T-helper 2 cell treated with Interferon-gamma antibody and Interleukin-4, amounts not matched to agents 5 μg/mL and 100 μg/mL, for 36 hours (primary cell): ENCODE measurements at places on chromosomes 13 and 19.

- peak; percentile 5 for DNase-seq
These were observed 1.1 kb downstream of the GYS1 start for GRCh38 chr19:48991873-48992580.

- DNase-seq = peak; percentile 98
These were observed at the start of gene DPP9 for GRCh38 chr19:4723595-4724514. TSS of gene DPP9 (minus strand) at chr19:4723842. CDS start at chr19:4719906, 3,936 bp downstream.

GRCh38 chr19:7701049-7701653 lies 780 bp downstream of the FCER2 start:
- no peak for DNase-seq

DNA sequence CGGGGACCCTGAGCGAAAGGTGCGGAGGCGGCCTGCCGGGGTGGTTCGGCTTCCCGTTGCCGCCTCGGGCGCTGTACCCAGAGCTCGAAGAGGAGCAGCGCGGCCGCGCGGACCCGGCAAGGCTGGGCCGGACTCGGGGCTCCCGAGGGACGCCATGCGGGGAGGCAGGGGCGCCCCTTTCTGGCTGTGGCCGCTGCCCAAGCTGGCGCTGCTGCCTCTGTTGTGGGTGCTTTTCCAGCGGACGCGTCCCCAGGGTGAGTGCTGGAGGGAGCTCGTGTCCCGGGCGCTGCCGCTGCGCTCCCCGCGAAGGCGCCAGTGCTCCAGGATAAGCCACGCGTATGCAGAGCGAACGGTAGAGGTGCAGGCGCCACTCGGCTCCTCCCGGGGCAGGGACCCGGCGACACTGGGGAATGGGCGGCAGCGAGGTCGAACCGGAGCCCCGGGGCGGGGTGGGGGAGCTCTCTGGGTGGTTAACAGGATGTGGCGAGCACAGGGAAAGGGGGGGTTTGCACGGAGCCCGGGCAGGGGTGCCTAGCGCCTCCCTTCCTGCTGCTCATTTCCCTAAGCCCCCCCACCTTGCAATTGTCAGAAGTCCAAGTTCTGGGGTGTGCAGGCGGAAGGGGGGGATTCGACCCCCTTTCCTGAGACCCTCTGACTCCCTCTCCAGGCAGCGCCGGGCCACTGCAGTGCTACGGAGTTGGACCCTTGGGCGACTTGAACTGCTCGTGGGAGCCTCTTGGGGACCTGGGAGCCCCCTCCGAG lies at the start of gene IL27RA:
TSS of gene IL27RA (plus strand) at position 44 of the 762 bp plus-strand sequence. CDS start at position 155, 111 bp downstream.
- peak; percentile 77 for DNase-seq

DNA sequence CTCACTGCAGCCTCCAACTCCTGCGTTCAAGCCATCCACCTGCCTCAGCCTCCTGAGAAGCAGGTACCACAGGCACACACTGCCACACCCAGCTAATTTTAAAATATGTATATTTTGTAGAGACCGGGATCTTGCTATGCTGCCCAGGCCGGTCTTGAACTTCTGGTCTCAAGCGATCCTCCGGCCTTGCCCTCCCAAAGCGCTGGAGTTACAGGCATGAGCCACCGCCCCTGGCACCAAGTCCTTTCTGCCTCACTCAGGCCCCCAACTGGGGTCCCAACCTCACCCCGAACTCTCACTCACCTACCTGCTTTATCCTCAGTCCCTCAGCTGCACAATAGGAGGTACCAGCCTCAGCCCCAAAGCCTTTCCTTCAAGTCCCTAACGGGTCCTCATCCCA lies 635 bp upstream of the COL5A3 start:
- DNase-seq = no peak

GRCh38 chr13:106690779-106691178 lies 122.8 kb upstream of the ARGLU1 start:
- DNase-seq = no peak

- DNase-seq = no peak
These were observed 82.1 kb downstream of the TBC1D4 start for GRCh38 chr13:75399879-75400217.

DNA sequence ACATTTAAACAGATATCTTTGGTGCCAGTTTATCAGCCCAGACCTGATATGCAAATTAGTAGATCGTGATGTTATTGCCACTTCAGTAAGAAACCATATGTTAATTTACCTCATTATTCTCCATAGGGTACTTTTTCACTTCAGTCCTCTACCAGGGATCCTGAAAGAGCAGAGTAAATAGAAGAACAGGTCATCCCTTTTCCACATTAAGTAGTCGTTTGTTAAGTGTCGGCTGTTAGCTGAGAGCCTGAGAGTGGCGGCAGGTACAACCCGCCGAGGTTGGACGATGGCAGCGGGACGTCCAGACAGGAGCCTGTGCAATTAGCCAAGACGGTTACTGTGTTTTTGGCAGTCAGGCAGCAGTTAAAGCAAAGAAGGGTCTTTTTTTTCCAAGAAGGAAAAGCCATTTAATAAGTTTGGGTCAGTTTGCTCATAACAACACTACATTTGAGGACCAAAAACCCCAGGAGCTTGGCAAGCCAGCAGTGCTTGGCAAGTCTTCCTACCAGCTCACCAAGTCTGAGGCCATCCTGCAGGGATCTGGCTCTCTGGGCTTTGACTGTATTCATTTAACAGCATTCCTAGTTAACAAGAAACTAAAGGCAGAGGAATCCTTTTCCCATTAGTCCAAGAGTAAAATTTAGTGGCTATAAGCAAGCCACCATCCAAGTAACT lies 231.8 kb downstream of the SHISA2 start:
- no peak for DNase-seq

- no peak for DNase-seq
These were observed 12.1 kb upstream of the ZSCAN1 start for GRCh38 chr19:58021541-58022282.

GRCh38 chr13:110183910-110184309 lies 123.0 kb downstream of the COL4A1 start:
- no peak for DNase-seq

DNA sequence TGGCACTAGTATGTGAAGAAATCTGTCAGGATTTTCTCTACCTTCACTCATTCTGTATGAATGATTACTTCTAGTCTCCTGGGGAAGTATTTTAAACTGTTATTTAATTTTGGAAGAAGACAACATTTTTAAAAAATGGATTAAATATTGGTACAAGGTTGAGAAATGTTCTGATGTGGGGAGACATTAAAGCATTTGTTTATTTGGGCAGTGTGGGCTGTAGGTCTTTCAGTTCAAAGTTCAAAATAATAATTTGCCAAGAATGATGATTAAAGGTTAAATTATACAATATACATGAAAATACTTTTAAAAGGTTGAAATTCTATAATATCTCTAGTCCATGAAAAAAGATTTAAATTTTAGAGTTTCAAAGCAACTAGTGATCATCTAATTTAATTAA lies 194.7 kb downstream of the NHLRC3 start:
- no peak for DNase-seq

GRCh38 chr13:40155201-40155600 lies 499.7 kb downstream of the COG6 start:
- no peak for DNase-seq

DNA sequence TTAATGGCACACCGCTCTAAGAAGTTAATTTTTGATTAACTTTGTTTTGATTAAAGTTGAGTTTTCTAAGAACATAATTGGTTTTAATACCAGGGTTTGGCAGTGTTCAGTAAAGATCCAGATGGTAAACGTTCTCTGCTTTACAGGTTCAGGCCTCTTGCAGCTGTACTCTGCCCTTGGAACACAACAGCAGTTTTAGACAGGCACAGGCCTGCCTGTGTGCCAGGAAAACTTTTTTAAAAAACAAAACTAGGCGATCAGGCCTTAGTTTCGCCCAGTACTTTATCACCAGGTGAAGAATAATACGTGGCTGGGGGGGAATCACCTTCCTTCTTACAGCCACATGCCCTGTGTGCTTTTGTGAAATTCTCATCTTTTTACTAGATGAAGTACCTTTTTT lies 38.0 kb upstream of the TEX29 start:
- no peak for DNase-seq

DNA sequence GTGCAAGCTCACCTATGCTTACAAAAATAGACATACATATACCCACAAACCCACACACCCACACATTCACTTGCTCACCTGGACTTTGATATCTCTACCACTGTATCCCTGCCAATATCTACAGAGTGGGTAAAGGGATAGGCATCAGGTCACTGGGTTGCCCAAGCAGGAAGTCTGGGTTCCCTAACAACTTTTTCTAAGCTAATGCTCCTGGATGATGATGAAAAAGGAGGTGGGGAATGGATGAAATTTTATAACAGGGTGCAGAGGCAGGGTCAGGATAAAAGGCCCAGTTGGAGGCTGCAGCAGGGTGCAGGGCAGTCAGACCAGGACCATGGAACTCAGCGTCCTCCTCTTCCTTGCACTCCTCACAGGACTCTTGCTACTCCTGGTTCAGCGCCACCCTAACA lies at the start of gene CYP2B6:
TSS of gene CYP2B6 (plus strand) at position 311 of the 410 bp plus-strand sequence. CDS start at position 335, 24 bp downstream.
- no peak for DNase-seq

GRCh38 chr13:48551329-48551728 lies 18.4 kb upstream of the RCBTB2 start:
- DNase-seq = no peak

DNA sequence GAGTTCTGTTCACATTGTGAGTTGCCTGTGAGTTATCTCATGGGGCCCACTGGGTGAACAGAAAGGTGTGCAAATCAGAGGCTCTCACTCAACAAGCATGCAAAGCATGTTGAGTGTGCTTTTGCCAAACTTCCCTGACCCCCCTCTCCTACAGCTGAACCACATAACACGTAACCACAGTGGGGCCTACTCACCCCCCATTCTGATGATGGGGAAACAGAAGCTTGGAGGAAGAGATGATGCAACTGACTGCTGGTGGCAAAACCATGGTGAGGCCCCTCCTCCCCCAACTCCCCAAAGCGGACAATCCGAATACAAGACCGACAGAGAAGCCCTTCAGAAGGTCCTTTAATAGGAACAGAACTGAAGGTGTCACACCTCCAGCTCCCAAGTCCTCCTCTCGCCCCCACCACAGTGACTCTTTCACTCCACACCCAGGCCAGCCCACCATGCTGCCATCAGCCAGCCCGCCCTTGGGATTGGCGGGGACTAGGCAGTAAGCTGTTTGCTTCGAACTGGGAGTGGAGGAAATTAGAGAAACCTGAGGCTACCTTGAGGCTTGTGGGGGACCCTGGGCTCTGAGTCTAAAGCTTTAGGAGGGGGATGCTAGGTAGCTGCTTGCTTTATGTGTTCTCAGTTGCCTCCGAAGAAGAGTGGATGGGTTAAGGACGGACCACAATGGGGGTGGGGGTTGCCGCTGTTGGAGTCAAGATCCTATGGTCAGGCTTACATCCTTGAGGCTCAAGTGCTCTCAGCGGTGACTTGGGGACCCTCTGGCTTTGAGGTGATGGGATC lies 3.8 kb downstream of the ZNF784 start:
- DNase-seq = no peak

- DNase-seq = no peak
These were observed 72.8 kb downstream of the COL4A2 start for GRCh38 chr13:110379905-110380341.

- DNase-seq = no peak
These were observed 309.9 kb upstream of the SLITRK1 start for GRCh38 chr13:84192125-84192524.

DNA sequence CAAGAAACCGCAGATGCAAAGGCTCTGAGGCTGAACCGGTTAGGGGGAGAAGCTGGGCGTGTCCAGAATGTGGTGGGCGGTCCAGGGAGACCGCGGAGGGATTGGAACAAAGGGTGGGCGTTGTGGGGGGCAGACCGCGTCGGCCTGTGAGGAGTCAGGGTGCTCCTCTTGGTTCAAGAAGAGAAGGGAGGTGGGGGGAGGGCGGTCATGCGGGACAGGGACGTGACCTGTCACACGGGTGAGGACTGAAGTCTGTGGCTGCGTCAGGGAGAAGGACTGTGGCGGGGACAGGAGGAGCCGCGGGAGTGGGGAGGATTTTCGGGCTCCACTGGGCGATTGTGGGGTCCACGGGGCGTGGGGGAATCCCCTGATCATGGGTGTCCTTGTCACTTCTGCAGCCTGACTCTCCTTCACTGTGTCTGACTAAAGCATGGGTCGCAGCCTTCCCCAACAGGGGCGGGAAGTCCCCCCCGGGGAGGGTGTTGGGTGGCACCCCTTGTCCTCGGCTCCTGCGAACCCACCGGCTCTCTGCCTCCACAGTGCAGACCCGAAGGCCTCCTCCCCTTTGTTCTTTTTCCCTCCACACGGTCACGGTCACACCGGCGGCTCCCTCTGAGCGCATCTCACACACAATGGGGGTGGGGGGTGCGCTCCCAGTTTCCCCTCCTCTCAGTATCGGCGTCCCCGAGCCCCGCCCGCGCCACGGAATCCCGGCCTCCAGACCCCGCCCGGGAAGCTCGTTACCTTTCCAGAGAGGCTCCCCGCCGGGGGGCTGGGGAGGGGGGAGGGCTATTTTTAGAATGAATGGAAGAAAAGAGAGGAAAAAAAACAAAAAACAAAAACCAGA lies 16.4 kb upstream of the KCNN1 start:
- DNase-seq = peak; percentile 51

GRCh38 chr13:46229251-46229650 lies 17.5 kb downstream of the LRRC63 start:
- DNase-seq = no peak

DNA sequence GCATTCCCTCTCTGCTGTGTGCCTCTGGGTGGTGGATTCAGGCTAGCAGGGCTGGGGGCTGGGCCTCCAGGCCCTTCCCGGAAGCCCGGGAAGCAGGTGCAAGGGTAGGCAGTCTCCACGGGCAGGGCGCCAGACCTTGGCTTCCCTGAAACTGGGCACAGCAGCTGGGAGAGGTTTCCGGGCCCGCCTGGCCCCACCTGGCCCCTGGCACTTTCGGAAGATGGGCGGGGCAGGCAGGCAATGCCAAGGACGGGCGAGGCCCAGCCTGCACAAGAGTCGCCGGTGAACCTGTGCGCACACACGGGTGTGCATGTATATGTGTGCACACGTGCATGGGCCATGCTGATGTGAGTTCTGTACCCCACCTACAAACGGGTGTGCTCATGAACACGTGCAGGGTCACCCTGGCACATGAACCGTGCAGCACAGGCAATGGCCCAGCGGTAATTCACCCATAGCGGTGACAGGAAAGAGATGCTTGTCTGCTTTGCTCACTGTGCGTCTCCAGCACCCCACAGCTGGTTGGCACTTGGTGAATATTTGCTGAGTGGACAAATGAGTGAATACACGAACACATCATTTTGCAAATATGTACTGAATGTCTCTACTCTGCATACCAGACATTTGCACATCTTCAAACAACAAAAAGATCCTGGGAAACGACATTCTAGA lies 15.3 kb downstream of the GADD45B start:
- DNase-seq = no peak

GRCh38 chr19:50447750-50448149 lies 15.1 kb downstream of the MYBPC2 start:
- DNase-seq = no peak

DNA sequence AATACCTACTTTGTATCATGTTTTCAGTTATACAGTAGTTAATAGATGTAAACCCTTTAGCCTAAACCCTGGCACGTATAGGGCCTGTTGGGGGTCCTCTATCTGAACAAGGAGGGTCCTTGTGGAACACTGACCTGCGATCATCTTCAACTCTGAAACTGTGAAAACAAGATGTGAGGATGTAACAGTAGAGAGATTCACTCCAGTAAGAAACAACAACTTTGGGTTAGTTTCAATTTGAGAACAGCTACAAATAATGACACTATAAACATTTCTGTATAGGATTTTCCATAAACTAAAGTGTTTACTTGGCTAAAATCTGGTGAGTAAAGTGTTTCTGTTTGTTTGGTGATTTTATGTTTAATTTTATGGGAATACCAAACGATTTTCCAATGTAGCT lies 2.1 kb downstream of the CLC start:
- no peak for DNase-seq
